DMS79 treated with DMSO at 0.1 percent for 48 hours (cell line): ENCODE measurements at places on chromosomes 11 and 22.

DNA sequence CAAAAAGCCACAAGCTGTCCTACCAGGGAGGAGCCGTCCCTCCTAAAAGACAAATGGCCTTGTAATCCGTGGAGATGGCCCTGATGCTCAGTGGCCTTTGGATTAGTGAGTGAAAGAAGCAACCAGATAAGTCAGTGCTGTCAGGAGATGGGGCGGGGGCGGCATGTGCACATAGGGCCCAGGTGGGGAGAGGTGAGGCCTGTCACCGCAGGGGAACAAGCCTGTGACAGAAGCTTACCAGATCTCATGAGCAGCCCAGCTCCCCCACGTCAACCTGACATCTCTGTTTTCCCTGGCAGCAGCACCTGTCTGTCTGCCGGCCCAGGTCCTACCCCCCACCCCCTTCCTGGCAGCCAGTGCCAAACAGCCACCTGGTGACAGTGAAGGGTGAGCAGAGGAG, 162.6 kb downstream of the BUD13 start:
- no peak for DNase-seq

- peak; percentile 26 for DNase-seq
Observed at GRCh38 chr11:115672999-115673411, 168.8 kb upstream of the CADM1 start.

DNA sequence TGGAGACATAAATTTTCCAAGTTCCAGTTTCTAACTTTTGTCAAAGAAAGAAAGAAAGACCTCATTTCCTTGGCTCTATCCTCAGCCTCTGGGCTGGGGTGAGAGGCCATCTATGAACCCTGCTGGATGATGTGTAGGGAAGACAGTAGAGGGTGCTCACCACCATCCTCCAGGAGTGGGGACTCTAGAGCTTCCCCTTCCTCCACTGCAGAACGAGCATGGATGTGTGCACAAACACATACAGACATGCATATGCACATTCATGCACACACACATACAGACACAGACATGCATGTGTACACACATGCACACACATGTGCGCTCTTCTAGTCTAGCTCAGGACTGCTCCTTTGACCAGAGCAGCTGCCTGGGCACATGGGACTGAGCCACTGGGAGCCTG, 565.8 kb downstream of the BUD13 start:
- DNase-seq, result no peak

GRCh38 chr22:21933910-21934309, 18.7 kb downstream of the PPM1F start:
- no peak for DNase-seq

GRCh38 chr11:95764267-95764898, 25.2 kb downstream of the FAM76B start:
- DNase-seq, result peak; percentile 85

GRCh38 chr11:60785806-60786361, 751 bp downstream of the MS4A10 start:
- DNase-seq, result no peak

DNA sequence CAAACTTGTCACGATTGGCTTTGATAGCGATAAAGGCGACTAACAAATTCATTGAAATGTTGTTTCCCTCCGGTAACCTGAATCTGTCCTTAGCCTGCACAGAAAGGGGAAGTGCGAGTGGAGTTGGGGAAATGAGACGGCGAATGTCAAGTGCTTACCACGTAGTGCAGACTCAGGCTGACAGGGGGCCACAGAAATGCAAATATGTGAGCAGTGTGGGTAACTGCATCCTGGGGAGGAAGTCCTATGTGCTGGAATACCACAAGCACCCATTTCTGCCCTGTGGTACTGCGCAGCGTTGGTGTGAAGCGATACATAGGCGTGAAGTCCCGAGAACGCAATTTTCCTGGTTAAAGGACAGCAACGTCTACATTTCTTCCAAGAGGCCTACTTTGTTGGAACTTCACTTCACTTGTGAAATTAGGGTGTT, 869 bp upstream of the EIF4ENIF1 start:
- no peak for DNase-seq

GRCh38 chr22:49571326-49571725, 256.3 kb downstream of the BRD1 start:
- no peak for DNase-seq

DNA sequence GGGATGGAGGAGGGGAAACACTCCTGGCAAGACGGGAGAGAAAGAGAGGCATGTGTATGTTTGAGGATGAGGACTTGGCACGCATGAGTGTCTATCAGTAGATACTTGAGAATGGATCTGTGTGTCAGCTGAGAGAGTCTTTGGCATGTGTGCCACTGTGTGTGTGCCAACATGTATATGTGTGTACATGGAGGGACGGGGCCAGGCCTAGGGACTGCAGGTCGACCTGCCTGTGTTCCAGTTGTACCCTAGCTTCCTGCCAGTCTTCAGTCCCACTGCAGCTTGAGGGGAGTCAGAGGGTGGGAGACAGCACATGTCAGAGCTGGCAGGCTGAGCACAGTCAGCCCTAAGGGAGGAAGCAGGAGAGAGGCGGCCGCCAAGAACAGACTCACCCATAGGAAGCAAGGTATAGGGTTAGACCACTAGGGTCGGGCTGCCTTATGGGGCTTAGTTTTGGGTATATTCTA, 5.6 kb downstream of the CLCF1 start:
- no peak for DNase-seq

- DNase-seq, result no peak
Observed at GRCh38 chr22:21947040-21948014, 5.3 kb downstream of the PPM1F start.

DNA sequence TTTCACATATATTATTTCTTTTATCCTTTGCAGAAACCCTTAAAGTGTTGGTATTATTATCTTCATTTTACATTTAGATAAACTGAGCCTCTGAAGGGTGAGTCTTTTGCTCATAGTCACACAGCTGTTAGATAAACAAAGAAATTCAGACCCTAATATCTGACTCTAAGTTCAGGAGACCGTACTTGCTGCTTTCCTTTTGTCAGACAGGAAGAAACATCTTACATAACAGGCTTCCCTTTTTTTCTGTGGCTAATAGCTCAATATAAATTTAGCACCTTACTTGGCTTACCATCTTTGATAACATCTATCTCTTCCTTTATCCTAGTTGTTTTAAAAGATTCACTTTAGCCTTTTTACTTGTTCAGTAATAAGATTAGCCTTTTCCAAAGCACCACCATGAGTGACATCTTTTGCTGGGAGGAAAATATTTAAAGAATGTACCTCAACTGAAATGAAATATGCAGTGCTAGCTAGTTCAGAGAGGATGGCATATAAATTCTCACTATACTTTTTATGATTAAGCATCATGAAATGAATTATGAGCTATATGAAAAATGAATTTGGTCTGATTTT, 128.6 kb downstream of the WNT11 start:
- no peak for DNase-seq

DNA sequence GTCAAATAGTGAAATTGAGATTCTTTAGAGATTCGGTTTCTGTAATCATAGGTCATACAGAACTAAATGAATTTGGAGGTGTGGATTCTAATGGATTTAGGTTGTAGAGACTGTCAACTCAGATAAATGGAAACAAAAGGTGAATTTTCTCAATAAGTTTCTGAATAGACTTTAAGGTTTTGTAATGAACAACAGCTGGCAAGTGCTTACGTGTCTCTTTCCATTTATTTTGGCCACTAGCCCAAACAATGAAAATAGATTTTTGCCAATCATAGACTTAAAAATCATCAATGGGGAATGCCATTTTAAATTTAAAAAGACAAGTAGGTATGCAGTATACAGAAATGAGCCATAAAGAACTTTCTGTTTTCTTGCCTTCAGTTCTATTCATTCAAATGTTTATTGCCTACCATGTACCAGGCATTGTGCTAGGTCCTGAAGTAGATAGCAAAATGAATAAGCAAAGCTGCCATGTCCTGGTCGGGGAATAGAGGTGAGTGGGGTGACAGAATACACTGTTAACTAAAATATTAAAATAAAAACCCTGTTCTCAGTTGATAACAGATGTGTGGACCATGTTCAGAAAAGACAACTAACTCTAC, 16.9 kb upstream of the TMEM135 start:
- DNase-seq, result no peak

- no peak for DNase-seq
Observed at GRCh38 chr11:129640671-129641070, 175.0 kb upstream of the TMEM45B start.

GRCh38 chr11:8277691-8278090, 14.0 kb upstream of the LMO1 start:
- DNase-seq, result no peak

DNA sequence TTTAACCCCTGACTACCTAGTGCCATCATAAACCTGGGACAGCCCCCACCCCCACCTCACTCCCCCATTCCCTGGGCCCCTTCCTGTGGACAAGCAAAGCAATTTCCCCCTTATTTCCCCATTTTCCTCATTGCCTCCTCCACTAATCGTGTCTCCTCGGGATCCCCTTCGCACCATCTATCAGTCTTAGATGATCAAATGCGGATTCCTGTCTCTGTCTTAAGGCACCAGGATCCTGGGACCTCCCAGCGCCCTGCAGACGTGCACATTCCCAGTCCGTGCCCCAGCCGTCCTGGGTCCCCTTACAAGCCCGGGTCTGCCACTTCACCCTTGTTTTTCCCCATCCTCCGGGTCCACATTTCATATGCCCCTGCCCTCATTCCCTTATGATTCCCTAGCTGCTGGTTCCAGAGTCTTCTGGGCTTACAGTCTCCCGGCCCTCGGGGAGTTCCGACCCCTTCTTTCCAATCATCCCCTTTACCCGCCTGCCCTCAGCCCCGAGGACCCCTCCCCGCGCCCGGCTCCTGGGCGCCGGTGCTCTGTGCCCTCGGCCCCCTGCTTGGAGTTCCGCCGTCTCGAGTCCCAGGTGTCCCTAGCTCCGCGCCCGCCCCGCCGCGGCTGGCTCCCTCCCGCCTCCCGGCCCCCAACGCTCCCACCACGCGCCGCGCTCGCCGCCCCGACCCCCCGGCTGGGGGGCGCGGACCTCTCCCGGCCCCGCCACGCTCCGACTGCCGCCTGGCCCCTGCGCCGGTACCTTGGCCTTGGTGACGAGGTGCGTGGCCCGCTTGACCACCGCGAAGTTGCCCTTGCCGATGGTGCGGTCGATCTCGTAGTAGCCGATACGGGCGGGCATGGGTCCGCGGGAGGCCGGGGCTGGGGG, 599 bp downstream of the SIK3 start:
- DNase-seq, result peak; percentile 72

DNA sequence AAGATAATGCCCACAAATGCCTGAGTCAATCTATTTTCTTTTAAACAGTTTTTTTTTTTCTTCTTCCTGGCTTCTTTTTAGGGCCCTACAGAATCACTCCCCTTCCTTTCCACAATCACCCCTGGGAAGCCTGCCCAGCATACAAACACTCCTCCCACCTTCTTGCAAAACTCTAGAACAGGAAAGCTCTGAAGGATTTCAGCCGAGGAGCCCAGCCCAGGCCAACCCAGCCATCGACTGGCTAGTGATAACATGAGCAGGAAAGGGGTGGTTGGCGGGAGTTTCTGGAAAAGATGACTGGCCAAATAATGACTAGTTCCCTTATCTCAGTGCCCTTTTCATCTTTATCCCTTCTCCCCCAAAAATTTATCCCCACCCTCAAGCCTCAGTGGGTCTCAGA, 68.2 kb downstream of the USP35 start:
- DNase-seq, result no peak

DNA sequence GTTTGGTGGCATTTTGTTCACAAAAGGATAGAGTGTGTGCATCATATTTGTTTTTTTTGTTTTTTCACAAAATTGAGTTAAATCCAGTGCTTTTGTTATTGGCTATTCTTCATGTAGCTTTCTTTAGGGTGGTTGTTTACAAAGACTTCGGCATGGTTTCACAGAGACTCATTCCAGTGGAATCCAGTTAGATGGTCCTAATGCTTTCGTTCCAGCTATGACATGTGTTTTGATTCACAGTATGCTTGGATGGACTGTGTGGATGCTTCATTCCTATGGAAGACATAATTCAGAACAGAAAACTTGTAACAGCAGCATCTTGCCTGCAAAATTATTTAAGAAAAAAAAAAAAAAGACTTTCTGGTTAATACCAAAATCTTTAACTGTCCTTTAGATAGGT, 97.9 kb downstream of the PDHX start:
- no peak for DNase-seq

- no peak for DNase-seq
Observed at GRCh38 chr11:126039485-126040271, 23.0 kb downstream of the CDON start.

DNA sequence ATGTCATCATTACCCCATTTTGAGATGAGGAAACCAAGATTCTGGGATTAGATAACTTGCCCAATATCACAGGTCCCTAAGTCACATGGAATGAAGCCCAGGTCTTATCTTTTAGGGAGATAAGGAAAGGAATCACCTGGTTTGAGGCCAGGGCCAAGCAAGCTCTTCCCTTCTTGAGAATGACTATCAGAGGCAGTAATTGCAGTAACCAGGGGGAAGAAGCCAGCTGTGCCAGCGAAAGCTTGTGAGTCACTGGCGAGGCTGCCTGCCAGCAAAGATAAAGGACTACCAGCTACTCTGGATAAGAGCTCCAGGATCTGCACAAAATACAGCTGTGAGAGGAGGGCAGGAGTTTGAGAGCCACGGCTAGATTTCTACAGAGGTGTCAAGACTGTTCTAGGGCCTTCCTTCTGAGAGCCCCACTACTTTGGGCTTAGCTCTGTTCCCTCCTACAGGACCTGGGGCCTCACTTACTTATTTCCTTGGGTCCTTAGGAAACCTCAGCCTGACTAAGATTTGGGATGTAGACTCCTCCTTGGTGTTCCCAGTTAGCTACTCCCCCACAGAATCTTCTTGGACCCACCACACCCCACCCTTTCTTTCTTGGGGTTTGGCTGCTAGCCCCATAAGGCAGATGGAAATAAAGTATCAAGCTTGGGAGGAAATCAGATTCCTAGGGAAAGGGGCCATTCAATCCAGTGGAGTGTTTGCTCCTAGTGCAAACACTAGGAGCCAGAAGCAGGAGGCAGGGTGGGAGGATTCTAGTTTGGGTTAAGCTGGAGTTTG, 9.7 kb upstream of the CCKBR start:
- DNase-seq, result no peak

- no peak for DNase-seq
Observed at GRCh38 chr11:134889832-134890231, 477.8 kb upstream of the B3GAT1 start.

DNA sequence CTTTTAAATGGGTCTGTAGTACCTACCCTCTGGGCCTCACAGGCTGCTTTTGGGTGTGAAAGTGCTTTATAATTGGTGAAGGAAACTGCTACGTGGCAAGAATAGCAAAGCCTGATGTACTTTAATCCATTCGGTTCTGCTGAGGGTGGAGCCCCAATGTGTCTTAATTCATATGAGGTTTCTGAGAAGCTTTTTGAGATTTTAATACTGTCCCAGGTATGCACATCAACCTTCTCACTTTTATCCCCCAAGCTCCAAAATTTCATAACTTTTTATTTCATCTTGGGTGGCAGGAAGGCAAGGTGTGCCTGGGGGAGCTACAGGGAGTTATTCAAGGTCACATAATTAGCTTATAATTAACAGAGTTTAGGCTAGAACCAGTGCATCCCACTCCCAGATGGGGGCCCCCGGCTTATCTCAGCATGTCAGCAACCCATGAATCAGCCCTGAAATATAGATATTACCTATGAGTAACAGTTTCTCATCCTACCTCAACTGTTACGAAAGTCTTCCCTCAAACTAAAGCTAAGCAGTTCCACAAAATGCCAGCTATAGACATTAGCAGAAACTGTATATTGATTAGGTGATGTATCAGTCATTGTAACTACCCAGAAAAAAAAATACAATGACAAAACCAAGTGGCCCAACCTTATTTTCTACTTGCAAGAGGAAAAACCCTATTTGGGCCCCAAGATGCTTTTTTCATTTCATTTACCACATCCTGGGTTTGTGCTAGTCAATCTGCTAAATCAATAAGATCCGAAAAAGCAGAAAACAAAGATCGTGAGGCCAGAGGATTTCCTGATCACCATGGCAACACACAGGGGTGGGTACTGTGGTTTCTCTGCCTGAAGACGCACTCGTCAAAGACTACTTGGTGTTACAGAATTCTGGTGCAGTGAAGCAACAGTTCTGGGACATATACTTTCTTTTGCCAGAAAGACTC, 26.7 kb downstream of the CD44 start:
- DNase-seq, result no peak
